ENCODE measurements at places on chromosomes 3 and 15. TPM values are rescaled to one million over a fixed set of nuclear protein-coding genes. Genes with fewer than 3 reads are reported as not detected.

The C3orf80 gene
- polyA plus RNA-seq = 0.13 TPM

The ZNF385D gene
- polyA plus RNA-seq = 1.4 TPM

The RASL12 gene
- polyA plus RNA-seq = 6.7 TPM

- DNase-seq = no peak
Measured at GRCh38 chr15:50883903-50884302, 24.6 kb upstream of the AP4E1 start.

The MRAS gene
- polyA plus RNA-seq = 30.9 TPM

GRCh38 chr3:148214705-148215104, 483.0 kb upstream of the AGTR1 start:
- no peak for DNase-seq

The HCN4 gene
- 0.15 TPM for polyA plus RNA-seq

DNA sequence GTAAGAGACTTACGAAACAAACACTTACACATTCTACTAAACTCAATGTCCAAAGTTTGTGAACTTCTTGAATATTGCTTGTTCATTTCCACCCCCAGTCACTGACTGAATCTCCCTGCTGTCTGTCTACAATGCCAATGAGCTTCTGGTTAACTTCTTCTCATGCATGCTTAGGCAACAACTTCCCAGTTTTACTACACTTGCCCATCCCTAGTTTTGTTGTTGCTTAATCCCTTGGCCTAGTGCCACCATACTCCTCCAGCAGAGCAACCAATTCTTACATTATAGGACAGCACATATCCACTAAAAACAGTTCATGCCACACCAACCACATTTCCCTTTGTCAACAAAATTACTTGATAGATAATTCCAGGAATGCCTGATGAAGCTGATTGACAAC, 40.9 kb upstream of the CCR2 start:
- DNase-seq = no peak

GRCh38 chr3:121660356-121661171, at the start of gene HCLS1:
Gene HCLS1 (minus strand): TSS chr3:121660903. CDS start chr3:121658347, 2,556 bp downstream.
- DNase-seq = no peak

- no peak for DNase-seq
Measured at GRCh38 chr15:53323191-53323590, 436.3 kb downstream of the WDR72 start.

DNA sequence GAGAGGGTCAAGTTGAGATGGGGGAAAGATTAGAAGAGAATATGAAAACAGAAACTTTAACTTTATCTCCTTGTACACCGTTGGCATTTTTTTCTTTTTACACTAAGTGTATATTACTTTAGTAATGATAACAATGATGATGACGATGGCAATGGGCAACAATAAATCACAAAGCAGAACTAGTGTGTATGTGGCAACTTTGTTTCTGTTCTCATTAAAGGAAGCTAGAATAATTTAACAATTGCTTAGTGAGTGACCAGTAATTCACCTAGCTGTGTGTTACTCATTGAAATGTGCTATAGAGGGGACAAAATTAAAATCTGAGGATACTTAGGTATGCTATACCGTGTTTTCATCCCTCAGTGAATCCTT, 318.5 kb upstream of the TBL1XR1 start:
- no peak for DNase-seq

DNA sequence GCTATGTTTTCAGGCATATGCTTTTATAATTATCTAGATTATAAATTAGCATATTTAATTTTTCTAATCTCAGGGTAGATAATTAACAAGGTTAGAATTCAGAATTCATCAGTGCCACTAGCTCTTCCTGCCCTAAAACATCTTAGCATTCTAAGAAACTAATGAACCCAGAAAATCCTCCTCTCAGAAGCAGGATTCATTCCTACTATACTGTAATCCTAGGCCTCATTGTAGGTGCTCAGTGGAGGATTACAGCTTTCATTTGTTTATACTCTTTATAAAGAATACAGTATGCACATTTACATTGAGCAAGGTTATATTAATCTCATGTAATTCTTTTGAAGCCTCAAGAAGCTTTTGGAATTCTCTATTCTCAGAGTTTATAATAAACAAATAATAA, 20.9 kb downstream of the ACAD11 start:
- DNase-seq = no peak

GRCh38 chr15:45573961-45574629, 13.1 kb upstream of the BLOC1S6 start:
- no peak for DNase-seq
